ENCODE measurements at places on chromosomes 11 and 22.

DNA sequence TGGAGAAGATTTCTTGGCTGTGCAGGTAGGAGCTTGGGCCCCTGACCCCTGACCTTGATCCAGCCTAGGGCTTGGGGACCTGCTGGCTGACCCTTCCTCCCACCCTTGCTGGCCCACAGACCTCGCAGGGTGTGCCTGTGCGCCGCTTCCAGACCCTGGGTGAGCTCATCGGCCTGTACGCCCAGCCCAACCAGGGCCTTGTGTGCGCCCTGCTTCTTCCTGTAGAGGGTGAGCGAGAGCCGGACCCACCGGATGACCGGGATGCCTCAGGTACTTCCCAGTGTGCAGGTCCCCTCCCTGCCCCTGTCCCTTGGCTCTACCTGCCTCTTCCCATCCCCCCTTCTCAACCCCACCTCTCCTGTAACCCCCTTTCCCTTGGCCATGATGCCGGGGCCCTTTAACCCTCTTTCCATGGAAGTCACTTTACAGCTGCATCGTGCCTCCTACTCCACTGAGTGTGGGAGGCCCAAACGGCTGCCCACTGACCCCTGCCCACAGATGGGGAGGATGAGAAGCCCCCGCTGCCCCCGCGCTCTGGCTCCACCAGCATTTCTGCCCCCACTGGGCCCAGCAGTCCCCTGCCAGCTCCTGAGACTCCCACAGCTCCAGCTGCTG is 3.8 kb downstream of the INPPL1 start:
- peak; percentile 20 for DNase-seq

DNA sequence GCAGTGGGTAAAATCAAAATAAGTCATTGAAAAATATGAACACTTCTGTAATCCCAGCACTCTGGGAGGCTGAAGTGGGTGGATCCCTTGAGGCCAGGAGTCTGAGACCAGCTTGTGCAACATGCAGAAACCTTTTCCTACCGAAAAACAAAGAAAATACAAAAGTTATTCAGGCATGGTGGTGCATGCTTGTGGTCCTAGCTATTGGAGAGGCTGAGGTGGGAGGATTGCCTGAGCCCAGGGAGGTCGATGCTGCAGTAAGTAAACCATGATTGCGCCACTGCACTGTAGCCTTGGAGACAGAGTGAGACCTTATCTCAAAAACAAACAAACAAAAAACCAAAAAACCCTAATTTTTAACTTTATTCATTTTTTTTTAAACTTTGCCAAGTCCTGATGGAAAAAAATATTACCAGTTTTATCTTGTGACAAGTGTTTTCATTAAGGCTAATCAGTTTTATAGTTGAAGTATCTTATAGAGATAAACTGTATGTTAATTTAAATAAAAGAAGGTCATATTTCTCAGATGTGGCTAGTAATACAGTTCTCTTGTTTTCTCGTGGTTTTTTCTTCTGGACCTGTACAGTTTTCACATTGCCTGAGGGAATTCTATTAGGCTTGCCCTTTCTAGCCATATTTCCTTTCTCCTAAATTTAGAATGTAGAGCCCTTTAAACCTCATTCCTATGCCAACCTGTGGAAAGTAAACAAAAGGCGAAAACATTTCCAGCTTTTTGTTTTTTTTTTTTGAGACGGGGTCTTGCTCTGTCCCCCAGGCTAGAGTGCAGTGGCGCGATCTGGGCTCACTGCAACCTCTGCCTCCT is 9.4 kb downstream of the HIPK3 start:
- peak; percentile 44 for DNase-seq

GRCh38 chr22:26236991-26237390 is 67.7 kb downstream of the SEZ6L start:
- no peak for DNase-seq

DNA sequence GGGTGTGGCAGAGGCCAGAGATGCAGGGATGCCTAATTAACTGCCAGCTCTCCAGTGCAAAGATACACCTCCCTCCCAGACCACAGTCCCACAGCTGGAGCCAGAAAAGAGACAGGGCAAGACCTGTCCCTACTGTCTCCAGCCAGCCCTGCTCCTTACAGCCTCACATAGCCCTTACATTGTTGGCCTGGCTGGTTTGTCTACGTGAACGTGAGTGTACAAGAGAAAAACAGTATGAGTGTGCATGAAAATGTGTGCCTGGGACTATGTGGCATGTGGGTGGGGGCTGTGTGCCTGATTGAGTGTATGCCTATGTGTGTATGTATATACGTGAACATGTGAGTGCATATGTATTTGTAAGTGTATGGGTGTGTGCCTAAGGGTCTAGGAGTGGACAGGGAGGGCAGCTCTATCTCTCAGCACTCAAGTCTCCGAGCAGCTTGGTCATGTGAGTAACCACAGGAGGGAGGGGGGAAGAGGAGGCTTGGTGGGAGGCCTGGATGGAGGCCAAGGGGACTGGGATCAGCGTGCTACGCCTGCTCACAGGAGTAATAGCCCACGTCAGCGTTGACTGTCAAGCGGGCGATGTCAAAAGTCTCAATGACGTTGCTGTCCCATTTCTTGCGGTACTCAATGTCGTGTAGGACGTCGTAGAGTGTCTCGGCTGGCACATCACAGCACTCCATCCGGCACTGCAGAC is 6.6 kb upstream of the ARAP1 start:
- DNase-seq, result peak; percentile 76

DNA sequence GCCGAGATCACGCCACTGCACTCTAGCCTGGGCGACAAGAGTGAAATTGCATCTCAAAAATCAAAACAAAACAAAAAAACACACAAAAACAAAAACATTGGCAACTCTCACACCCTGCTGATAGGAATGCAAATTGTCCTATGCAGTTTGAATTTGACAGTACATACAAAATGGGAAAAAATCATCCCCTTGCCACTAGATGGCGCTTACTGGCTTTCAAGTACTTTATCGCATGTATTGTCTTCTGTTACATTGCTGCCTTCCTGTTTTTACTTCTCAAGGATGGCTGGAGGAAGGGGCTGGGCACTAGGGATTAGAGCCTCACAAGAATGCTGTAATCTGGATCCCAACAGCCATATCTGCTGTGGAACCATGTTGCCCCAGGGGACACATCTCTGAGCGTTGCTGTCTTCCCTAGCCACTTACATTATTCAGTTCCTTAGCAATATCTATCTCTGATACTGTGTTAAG is 59.4 kb upstream of the A4GALT start:
- peak; percentile 67 for DNase-seq

DNA sequence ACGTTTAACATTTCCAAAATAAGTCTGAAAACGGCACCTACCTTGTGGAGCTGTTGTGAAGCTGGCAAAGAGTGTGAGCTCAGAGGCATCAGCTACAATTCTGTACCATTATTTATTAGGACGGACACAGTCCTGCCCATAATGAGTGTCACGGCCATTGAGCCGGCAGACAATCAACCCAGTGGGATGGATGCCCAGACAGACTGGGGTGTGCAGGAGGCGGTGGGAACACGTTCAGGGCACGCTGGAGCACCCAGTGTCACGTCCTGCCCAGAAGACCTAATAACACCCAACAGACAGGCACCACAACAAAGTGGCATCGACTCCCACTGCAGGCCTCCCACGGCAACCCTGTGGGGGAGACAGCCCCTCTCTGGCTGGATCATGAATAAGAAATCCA is 34.5 kb downstream of the TPST2 start:
- no peak for DNase-seq

DNA sequence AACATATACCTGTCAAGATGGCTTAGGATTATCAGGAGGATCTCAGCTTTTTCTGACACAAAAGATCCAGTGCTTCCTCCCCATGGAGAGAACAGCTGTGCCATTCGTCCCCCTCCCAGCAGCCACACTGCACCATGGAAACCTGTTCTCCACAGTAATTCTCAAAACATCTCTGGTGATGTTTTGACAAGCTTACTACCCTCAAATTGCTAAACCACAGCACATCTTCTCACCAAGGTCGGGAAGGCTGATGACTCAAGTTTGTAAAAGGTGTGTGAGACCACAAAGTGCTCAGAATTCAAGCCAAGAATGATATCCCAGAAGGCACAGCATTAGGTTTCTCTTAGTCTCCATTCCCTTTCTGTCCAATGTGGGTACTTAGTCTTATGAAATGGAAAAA is 3.9 kb upstream of the RAB38 start:
- DNase-seq, result no peak

- DNase-seq, result no peak
These were observed 105.7 kb upstream of the LUZP2 start for GRCh38 chr11:24391167-24391566.

GRCh38 chr22:22834204-22834603 is 53.4 kb upstream of the IGLL5 start:
- DNase-seq, result no peak

- DNase-seq, result no peak
These were observed 235.6 kb upstream of the NCAM1 start for GRCh38 chr11:112725636-112726035.

- DNase-seq, result peak; percentile 37
These were observed 7.0 kb downstream of the SEPTIN3 start for GRCh38 chr22:41976070-41976901.

DNA sequence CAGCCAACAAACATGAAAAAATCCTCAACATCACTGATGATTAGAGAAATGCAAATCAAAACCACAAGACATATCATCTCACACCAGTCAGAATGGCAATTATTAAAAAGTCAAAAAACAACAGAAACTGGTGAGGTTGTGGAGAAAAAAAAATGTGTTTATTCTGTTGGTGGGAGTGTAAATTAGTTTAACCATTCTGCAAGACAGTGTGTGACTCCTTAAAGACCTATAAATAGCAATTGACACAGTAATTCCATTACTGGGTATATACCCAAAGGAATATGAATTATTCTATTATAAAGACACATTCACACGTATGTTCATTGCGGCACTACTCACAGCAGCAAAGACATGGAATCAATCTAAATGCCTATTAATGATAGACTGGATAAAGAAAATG is 427.3 kb upstream of the CHORDC1 start:
- no peak for DNase-seq

GRCh38 chr11:125535585-125535984 is 33.7 kb upstream of the EI24 start:
- no peak for DNase-seq

DNA sequence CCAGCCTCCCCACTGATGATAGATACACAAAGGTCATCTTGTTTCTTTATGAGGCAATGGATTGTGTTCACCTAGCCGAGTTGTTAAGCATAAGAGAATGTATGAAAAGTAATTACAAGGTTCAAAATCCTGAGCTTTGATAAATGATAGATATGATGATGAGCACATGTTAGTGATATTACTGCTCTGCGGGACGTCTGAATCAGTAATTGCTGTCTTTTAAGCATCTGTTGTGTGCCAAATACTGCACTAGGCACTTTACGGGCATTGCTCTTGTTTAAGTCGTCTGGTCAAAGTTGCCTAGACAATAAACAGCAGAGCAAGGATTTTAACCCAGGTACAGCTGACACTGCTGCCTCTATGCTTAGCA is 559 bp upstream of the RNF141 start:
- DNase-seq, result no peak

DNA sequence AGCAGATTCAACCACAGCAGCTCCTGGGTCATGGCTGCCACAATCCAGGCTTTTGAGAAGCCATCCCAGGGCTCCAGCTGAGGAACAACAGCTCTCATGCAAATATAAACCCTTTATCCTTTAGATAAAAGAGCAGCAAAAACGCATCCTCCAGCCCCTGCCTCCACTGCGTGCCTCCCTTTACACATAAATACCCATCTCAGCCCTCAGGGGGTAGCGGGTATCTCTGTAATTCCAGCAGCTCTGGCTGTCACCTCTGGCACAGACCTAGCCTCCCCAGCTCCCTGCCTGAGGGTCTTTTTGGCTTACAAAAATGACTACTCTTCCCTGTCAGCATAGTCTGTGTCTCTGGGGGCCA is 21.6 kb downstream of the LMO1 start:
- DNase-seq, result no peak

GRCh38 chr22:28146401-28147314 is 227.6 kb upstream of the PITPNB start:
- no peak for DNase-seq
